Caudate nucleus (tissue), 63 donors: ENCODE measurements at places on chromosomes 4 and X.

DNA sequence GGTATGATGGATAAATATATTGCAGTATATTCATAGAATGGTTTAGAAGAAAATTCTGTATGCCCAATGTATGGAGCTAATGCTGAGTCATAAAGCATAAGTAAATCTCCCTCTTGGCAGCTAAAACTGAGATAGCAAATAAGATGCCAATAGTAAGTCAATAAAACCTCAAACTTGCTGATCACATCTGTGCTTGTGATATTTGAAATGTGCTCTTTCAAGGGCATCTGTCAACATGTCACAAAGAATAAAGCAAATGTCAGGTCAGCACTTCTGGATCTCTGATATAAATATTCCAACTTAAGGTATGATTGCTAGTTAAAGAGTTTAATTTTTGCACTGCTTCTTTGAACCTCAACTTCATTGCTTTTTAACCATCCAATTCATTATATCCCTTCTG lies 262.3 kb upstream of the EMCN start:
- DNase-seq: no peak

- no peak for DNase-seq
Measured at GRCh38 chr4:126627255-126627654, 1005.5 kb upstream of the INTU start.

DNA sequence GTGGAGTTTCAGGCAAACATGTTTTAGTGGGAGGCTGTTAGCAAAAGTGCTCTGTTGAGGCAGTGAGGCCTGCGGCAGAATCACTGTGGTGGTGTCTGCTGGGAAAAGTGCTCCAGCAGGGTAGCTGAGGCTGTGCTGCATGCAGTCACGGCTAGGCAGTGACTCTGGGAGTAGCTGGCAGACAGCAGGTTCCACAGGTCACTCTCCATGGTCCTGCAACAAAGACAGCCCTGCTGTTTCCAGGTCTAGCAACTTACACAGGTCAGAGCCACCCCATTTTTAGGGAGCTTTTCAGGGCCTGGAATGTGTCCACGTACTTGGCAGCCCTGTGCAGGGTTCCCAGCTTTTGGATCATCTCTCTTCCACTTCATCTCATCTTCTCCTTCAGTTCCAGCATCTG lies 184.3 kb downstream of the NAA11 start:
- DNase-seq: no peak

GRCh38 chrX:20350596-20350995 lies 83.9 kb upstream of the RPS6KA3 start:
- DNase-seq: no peak

DNA sequence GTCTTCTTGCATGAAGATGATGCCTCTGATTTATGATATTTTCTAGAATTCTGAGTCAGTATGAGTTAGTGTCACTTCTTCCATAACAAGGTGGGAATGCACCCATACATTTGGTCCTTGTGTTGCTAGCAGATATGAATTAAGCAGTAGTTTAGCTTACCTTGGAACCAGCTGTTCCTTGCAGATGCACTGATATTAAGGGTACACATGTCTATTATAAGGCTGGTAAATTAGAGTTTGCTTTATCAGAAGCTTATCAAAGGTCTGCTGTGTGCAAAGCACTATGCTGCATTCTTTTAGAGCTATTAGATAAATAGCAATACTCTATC lies 36.5 kb downstream of the AFF1 start:
- DNase-seq: no peak

DNA sequence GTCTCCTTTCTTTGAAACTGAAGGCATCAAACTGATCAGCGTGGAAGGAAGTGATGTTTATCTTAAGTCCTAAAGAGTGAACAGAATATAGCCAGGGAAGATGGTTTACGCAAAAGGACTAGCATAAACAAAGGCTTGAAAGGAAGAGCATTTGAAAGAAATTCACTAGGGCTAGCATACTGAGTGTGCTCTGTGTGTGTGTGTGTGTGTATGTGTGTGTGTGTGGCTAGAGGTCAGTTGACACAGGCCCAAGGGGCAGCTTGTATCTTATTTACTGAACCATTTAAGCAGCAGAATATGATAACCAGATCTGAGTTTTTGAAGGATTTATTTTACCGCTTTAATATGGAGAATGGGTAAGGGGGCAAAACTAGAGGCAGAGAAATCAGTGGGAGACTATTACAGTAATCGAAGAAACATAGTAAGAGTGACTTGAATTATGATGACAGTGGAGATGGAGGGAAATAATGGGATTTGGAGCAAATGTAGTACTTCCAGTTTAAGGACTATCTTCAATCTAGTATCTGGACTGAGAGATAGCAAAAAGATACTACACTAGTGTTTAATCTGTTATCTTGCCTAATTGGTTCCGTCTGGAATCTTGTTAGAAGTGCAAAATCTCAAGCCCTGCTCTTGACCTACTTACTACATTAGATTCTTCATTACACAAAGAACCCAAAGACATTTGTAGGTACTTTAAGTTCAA lies 36.9 kb downstream of the CEP44 start:
- DNase-seq: no peak

DNA sequence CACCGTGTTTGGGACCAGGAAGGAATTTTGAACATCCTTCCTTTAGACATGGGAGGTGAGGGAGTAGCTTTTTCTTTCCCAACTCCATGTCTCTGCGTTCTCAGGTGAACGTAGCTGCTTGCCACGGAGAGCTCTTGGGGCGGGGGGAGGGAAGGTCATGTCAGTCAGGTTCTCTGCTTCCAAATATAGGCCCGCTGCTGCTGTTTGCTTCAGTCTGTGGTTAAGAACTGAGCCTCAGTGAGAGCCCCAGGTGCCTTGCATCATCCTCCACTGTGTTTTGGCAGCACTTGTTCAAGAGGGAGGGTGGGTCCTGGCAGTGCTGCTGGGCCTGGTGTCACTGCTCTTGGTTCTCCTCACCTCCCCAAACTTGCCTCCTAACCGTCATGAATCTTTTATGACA lies 46.5 kb downstream of the HADH start:
- no peak for DNase-seq

GRCh38 chr4:20391198-20391597 lies 139.5 kb downstream of the SLIT2 start:
- no peak for DNase-seq
